ENCODE measurements at places on chromosomes 3 and 15.

DNA sequence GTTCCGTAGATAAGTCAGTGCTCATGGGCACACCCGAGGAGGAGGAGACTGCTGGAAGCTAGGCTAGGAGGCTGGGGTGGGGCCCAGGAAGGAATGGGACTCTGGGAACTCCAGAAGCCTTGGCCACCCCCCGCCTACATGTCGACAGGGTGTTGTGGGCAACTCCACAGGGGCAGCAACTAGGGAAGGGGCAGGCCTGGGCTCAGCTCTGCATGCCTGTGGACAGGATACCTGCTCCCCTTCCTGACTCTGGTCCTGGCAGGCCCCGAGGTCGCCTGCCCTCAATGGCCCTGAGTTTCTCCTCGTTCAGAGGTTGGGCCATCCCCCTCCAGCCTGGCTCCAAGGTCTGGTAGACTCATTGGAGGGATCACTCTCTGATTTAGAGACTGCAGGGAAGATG, 138.9 kb upstream of the LINGO1 start:
- no peak for DNase-seq

DNA sequence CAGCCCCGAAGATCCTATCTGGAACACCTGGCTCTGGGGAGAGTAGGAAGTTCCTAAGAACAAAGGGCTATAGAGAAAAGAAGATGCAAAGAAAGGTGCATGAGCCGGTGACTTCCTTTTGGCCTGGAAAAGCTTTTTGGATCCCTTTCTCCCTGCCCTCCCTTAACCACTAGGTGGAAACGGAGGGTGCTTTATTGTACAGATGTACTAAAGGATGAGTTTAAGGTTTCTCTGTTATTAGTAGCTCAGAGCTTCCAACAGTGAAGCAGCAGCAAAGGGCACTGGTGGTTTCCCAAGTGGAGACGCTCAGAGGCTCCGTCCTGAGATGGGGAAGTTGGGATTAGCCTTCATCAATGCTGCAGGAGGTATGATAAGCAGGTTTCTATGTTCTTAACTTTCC, 5.9 kb upstream of the ADGRG7 start:
- no peak for DNase-seq

DNA sequence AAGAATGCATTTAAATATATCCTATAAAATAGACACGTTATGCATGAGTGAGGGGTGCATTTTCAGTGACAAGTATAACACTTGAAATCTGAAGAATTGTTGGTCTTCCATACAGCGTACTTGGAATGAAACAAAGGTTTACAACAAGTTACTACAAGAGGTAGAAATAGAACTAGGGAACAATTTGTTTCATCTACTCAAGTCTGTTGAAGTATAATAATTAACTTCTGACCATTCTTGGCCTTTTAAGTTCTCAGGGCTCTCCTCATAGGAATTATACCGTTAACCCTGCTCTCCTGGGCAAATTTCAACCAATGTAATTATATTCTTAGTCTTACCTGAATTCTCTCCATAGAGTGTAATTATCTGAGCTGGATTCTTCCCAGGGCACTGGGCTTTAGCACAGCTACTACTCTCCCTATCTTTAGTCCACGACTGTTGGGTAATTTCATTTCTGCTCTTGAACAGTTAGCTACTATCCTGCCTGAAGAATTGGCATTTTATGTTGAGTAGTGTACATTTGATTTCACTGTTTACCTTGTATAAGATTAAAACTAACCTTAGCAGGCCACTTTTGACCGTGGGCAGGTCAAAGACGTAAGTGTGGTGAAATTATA, 100.6 kb downstream of the UBE2E2 start:
- no peak for DNase-seq

- no peak for DNase-seq
Observed at GRCh38 chr15:45155739-45156138, 25.9 kb downstream of the DUOX1 start.

DNA sequence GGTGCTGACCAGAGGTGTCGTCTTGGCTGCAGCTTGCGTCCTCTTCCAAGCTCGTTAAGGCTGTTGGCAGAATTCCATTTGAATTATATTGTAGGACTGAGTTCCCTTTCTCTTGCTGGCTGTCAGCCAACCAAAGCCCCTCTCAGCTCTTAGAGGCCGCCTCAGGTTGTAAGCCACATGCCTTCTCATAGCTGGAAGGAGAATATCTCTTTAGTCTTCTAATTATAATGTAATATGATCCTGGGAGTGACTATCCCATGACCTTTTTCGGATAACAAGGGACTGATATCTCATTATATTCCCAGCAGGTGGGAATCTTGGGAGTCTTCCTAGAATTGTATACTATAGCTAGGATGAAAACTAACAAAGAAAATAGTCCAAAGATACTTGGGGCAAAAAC, 4.8 kb downstream of the SCG5 start:
- no peak for DNase-seq

- DNase-seq = no peak
Observed at GRCh38 chr3:171200052-171200749, 173.7 kb upstream of the SLC2A2 start.

DNA sequence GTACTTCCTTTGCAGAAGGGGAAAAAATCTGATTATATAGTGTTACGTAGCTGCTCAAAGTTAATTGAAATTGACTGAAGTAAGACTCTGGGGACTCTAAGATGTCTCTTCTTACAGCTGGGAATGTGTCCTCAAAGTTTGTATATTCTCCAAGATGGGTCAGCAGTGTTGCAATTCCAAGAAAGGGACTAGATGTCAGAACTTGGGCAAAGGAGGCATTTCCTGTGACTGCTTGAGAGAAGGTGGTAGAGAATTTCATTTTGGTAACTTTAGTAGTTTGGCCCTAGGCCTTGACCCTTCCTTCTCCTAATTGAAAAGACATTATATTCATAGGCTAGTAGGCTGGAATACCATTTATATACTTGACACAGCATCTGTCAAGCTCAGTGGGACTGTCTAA, 33.9 kb downstream of the PTPRG start:
- DNase-seq = no peak

DNA sequence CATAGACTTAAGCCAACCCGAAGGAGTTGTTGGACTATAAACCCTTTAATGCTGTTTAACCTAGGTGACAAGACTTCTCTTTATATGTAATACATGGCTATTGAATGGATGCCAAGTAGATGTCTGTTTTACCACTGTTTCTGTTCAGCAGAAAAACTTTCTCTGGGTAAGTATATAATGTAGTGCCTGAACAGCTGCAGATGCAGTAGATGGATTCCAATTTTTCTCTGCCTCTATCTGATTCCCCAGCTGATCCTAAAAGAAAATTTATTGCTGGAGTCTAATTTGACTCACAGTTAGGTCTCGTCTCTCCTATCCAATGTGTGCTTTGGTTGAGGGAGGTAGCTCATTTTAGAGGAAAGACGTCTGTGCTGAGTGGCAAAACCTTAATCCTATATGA, 256.5 kb upstream of the CBLB start:
- no peak for DNase-seq

- DNase-seq = no peak
Observed at GRCh38 chr15:41861736-41862356, 23.2 kb downstream of the PLA2G4B start.

DNA sequence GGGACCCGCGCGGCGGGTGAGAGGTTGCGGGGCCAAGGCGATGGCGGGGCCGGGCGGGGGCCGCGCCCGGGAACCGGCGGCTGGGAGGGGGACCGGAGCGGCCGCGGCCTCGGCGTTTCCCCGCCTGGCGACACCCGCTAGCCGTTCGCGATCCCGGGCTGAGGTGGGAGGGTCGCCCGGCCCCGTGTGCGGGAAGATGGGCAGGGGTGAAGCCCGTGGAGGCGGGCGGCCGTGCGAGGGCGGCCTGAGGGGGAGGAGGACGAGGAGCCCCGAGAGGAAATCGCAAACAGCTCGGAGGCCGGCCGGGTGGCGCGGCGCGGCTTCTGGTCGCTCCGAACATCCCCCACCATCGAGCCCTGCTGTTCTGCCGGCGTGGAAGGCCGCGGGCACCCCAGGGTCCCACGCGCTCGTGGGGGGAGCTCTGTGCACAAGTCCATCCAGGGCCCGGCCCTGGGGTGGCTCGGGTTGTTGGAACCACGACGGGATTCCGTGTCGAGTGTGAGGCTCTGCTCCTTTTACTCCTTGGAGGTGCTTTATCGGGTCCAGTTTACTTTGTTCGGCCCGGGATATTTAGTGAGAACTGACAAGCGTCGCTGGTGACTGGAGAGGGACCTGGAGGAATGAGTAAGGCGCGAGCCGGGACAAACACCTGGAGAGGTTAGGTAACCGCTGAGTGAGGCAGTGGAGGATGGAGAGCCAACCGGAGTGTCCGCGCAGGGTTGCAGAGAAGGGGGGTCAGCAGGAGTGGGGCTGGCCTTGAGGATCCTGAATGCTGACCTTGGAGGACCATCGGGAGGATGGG, 728 bp downstream of the CRTC3 start:
- peak; percentile 17 for DNase-seq

DNA sequence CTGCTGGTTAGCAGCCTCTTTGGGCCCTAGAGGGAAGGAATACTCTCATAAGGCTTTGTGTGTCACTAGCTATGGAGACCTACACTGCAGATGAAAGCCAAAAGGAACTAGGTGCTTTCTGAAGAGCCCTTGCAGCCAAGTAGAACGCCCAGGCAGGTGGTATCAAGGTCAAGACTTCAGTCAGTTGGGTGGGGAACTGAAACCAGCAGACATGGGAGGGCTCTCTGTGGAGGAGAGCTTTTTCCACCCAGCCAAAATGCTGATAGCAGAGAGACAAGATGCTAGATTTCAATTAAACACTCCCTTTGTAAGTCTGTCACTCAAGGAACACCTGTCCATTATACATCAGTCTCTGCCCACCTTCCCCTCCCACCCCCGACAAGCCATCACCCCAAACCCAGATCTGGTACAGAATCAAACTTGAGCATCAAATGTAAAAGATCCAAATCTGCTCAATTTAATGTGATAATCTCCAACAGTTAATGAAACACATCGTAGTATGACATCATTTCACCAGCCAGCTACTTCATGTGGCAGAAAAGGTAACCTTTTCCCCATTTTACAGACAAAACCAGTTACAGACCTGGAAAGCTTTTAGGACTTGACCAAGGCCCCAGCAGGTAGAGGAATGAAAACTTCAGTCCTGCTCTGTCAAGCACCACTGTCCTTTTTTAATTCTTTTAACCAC, 14.6 kb downstream of the MRPS25 start:
- no peak for DNase-seq

DNA sequence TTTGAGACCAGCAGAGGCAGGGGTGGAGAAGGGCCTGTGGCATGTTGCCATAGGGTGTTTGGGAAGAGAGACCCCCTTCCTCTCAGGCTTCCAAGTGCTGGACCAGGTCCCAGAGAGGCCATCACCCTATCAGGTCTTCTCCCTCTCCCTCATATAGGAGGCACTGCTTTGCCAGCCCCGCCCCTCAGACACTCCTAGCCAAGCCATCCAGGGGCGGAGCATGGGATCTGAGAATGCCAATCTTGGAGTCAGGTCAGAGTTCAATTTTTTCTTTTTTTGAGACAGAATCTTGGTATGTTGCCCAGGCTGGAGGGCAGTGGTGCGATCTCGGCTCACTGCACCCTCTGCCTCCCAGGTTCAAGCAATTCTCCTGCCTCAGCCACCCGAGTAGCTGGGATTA, 32.7 kb downstream of the CRABP1 start:
- no peak for DNase-seq

- no peak for DNase-seq
Observed at GRCh38 chr15:40121911-40122638, 13.4 kb upstream of the BMF start.

DNA sequence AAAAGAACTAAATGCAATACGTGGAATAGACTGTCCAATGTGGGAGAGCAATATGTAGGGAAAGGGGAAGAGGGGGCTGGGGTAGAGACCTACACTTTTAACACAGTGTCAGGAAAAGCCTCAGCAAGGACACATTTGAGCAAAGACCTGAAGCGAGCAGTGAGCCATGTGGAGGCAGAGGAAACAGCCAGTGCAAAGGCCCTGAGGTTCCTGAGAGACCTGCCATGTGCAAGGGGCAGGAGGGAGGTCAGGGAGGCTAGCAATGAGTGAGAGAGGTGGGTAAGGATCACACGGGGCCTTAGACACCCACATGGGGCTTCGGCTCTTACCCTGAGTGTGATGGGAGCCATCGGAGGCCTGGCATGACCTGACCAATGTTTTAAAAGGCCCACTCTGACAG, 181.0 kb downstream of the RAB11A start:
- DNase-seq = no peak

DNA sequence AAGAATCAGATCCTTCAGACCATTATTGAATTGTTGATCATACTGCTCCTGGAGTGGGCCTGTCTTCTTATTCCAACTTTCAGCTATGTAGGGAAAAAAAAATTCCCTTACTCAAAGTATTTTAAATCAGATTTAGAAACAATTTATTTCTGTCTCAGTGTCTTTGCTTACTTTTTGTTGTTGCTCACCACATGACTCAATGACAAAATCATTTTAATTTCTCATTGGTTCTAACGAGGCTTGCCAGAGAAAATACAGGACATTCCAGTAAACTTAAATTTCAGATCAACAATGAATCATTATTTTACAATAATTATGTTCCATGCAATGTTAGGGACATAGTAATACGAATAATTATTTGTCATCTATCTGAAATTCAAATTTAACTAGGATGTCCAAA, 748.5 kb upstream of the CBLB start:
- no peak for DNase-seq

- no peak for DNase-seq
Observed at GRCh38 chr15:52220251-52220650, 29.1 kb upstream of the GNB5 start.

DNA sequence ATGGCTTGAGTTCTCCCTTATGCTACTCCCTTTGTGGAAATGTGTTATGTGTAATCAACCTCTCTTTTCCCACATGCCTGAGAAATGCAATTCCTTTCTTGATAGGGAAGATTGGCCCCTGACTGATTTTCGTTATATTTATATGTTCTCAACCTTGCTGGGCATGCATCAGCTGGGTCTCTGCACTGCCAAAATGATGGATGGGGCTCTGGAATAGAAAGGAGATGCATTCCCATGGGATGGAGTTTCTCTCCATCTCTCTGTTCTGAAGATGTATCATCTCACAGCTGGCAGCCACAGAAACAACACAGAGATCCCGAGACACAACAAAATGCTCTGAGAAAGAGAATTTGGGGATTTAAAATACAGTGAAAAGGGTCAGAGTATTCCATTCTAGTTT, 327.7 kb upstream of the LMCD1 start:
- no peak for DNase-seq

DNA sequence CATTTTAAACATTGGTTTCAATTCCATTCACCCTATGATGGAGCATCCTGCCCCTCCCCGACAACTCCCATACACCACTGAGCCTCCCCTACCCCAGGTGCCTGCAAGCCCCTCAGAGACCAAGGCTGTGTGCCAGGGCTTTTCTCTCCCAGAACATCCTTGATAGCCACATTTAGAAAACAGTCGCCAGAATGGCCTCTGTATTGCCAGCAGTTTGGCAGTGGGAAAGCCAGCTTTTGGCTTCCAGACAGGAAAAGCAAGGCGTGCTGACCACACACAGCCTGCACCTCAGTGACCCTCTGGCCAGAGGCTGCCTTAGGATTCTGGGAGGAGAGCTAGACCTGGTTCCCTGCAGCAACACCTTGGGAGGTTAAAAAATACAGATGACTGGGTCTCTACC, 18.2 kb upstream of the HRH1 start:
- no peak for DNase-seq

DNA sequence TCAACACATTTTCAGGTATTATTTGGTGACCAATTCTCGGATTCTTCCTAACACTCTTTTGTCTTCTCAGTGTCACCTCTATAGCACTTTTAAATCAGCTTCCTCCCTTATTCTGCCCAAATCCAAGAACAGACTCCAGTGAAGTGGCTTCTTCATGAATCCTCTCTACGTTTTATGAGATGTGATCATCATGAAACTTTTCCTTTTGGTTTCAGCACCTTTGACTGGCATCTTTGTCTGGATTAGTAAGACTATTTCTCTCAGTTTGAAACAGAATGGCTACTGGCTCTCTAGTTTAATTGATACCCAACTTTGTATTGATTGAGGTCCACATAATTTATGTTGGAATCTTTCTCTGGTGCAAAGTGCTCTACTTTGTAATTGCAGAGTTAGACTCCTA, 45.6 kb downstream of the CMC1 start:
- no peak for DNase-seq

All from activated CD4-positive, alpha-beta T cell treated with anti-CD3 and anti-CD28 coated beads for 24 hours (primary cell).